ENCODE measurements at places on chromosomes 2 and 18.

DNA sequence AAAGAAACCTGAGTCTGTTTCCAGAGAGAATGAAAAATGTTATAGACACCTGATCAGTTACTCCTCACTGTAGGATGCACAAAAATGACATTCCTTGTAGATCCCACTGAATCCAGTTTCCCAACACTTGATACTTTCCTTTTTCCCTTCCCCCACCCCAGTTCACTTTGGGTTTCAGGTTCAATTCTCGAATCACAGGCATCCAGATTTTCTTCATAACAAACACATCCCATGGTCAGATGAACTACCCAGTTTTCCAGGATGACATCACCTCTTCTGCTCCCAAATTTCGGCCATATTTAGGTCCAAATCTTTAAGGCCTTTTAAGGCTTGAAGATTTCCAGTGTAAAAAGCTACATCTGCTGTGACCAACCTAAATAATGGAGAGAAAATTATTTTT lies 51.5 kb downstream of the UGP2 start:
- no peak for DNase-seq

GRCh38 chr2:212360068-212360460 lies 178.5 kb downstream of the ERBB4 start:
- DNase-seq = no peak

DNA sequence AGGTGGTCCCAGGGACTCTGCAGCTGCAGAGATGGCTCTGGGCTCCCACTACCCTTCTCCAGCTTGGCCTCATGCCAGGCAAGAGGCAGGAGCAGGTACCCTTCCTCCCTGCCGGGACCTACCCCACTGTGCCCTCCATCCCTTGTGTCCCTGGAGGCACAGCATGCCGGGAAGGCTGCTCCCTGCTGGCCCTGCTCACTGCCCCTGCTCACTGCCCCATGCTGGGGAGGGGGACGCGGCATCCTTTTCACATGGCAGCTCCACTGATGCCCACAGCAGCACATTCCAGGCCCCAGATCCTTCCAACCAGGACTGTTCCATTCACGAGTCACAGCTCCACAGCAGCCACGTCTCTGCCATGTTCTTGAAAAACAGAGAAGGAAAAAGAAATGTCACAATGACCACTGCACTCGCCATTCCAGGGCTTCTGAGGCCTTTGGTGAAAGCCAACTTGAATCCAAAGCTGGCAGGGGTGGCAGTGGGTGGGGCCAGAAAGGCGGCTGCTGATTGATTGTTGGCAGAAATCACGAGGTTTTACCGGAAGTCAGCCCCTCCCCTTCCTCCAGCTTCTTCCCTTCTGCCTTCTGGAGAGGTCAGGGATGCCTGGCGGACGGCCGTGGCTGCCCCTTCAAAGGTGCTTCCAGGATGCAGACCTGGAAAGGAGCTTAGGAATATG lies 268.0 kb downstream of the CYP26B1 start:
- no peak for DNase-seq

DNA sequence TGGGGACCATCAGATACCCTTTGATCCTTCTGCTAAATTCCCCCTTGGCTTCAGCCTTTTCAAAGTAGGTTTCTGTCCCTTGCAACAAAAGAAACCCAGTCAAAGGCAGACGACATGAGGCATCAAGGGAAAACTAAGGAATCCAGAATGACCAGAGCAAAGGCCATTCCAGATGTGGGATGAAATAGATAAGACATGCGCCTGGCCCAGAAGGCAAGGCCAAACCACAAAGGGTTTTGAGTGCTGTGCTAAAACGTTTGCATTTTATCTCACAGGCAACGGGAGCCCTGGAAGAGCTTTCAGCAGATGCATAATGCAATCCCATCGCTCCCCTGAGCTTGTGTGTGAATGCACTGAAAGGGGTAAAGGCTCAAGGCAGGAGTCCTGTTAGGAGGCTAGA lies 17.7 kb downstream of the CXCR1 start:
- DNase-seq = no peak

GRCh38 chr2:119744335-119744939 lies 15.3 kb upstream of the PTPN4 start:
- no peak for DNase-seq

GRCh38 chr2:232779465-232779864 lies 3.1 kb upstream of the KCNJ13 start:
- no peak for DNase-seq

- DNase-seq = no peak
Observed at GRCh38 chr2:74816540-74817303, 17.2 kb upstream of the HK2 start.

DNA sequence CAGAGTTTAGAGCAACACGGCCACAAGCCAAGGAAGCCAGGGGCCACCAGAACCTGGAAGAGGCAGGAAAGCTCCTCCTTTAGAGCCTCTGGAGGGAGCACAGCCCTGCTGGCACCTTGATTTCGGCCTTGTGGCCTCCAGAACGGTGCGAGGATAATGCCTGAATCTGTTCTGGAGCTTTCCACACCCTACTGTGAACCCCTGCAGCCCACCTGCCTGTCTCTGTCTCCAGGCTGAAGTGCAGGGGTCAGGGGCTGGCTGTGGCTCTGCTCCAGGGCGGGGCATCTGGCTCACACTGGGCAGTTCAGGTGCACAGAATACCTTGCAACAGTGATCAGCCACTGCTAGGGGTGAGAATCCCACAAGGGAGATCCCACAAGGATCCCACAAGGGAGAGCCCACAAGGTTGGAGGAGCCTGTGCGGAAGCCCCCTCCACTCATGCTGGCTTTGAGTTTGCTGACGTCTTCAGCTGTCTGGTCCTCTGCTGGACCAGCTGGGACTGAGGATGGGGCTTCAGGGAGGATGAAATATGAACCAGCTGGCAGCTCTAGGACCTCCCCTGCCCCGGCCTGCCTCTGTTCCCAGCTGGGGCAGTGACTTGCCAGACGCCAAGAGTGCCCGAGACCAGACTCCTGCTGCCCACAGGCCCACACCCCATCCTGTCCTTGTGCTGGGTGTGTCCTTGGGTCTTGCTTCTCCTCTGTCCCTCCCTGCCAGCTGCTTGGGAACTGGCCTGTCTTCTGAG lies 56.4 kb upstream of the OTOS start:
- DNase-seq = no peak

DNA sequence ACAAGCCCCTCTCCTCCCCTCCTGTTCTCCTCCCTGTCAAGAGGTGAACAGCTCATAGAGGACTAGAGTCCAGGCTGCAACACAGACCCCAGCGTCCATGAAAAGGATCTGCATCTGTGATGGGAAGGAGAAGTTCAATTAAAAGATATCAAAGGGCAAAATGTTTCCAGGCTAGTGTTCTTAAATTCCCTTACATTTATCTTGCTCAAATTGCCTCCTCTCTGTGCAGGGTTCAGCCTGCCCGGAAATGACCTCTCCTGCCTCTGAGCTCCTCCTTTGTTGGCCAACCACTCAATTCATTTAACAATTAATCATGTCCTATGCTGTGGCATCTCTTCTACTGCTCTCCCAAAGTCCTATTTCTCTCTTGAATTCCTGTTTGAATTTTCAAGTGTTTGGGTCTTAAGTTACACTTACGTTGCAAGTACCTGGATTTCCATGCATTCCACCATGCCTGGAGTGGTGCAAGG lies 105.3 kb downstream of the TSN start:
- no peak for DNase-seq

GRCh38 chr18:44823286-44823685 lies 142.6 kb downstream of the SETBP1 start:
- DNase-seq = no peak

- DNase-seq = no peak
Observed at GRCh38 chr2:2706306-2706705, 375.2 kb upstream of the MYT1L start.

DNA sequence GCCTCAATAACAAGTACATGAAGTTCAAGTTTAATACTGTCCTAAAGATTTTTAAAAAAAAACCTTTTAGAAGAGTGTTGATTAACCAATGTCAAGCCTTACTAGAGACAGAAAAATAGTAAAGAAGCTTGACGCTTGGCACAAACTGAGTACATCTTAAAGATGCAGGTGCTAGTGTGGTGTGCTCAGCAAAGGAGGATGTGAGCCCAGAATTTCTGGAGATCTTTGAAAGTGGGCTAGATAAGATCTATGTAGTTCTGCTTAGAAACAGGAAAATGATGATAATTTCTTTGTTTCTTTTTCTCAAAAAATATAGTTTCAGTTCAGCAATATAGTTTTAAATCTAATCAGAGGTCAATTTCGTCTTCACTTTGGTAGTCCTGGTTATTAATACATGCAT lies 118.3 kb upstream of the KLHL14 start:
- no peak for DNase-seq

DNA sequence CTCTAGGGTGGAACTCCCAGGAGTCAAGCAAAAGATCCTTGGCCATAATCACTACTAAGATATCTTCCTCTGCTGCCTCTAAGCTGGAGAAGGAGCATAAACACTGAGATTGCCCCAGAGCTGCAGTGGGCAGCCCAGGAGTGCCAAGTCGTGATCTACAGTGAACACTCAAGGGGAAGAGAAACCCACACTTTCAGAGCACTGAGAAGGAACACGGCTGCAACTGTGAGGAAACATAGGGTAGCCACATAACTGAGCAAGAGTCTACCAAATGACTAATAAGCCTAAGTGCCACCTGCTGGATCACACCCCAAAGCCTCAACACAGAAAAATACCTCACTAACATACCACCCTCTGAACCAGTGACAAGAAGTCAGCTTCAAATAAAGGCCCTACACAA lies 79.6 kb upstream of the RAB12 start:
- DNase-seq = no peak

DNA sequence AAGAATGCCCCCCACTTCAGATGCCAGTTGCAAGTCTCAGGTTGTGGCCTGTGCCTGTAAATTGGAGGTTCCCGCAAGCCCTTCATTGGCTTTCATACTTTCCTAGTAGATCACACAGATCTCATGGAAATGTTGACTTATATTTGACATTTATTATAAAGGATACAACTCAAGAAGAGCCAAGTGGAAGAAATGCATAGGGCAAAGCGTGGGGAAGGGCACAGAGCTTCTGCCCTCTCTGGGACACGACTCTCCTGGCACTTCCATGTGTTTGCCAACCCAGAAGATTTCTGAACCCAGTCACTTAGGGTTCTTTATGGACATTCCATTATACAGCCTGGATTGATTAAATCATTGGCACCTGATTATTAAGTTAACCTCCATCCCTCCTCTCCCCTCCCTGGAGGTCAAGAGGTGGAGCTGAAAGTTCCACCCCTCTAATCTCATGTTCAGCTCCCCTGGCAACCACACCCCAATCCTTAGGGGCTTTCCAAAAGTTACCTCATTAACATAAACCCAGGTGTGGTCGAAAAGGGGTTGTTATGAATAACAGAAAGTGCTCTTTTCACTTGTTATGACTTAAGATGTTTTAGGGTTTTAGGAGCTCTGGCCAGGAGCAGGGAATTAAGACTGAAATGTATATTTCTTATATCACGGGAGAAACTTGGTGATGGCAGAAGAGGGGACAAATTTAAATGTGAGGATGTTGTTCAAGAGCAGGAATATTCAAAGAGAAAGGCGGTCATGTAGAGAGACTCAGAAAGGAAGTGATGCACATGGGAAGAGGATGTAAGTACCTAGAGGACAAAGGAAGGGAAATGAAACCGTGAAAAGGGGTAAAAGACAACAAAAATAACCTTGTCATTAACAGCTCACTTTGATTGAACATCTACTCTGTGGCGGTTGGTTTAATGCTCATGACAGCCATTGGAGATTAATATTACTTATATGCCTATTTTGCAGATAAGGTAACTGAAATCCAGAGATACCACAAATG lies 31.8 kb downstream of the SP100 start:
- DNase-seq = no peak
